ENCODE measurements at places on chromosomes 1 and 21.

DNA sequence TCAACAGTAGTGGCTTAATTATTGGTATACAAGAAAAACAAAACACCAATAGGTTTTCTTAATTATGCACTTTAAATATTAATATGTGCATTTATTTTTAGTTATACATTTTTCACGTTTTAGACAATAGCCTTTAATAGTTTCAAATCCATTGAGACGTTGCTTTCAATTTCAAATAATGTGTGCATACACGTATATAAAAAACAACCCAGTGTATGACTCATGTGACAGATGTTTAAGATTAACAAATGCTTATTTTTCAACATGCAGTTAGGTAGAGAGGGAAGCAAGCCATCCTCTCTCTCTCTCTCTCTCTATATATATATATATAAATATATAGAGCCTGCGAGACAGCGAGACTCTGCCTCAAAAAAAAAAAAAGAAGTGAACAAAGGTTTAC lies 24.3 kb downstream of the EYA3 start:
- DNase-seq, result no peak

- DNase-seq, result no peak
Measured at GRCh38 chr1:24825174-24825573, 79.9 kb downstream of the CLIC4 start.

GRCh38 chr1:5798151-5798730 lies 194.0 kb downstream of the NPHP4 start:
- peak; percentile 16 for DNase-seq

DNA sequence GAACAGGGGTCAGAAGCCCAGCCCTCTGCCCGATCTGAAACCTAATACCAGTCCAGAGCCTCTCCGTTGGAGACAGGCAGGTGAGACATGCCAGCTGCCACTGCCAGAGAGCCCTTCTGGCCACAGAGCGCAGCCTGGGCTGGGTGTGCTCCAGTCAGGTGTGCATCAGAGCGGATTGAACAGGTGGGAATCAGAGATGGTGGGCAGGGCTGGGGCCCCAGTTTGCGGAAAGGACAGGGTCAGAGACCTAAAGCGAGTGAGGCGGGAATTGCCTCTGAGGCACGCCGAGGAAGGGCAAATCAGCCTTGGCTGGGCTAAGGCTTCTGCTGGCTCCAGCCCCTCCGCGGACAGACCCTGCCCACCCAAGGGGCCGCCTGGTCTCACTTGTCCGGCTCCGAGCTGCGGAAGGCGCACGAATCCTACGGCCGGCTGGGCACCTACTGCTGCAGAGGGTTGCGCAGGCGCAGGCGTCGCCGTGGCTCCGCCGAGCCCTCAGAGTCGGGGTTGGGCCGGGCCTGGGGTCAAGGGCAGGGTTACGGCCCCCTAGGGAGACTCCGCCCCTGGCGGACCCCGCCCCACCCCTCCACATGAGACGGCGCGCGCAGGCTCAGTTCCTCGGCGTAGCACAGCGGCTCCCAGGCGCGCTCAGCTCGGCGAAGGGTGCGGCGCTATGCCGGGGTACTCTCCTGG lies 10.3 kb downstream of the CPLANE2 start:
- no peak for DNase-seq

DNA sequence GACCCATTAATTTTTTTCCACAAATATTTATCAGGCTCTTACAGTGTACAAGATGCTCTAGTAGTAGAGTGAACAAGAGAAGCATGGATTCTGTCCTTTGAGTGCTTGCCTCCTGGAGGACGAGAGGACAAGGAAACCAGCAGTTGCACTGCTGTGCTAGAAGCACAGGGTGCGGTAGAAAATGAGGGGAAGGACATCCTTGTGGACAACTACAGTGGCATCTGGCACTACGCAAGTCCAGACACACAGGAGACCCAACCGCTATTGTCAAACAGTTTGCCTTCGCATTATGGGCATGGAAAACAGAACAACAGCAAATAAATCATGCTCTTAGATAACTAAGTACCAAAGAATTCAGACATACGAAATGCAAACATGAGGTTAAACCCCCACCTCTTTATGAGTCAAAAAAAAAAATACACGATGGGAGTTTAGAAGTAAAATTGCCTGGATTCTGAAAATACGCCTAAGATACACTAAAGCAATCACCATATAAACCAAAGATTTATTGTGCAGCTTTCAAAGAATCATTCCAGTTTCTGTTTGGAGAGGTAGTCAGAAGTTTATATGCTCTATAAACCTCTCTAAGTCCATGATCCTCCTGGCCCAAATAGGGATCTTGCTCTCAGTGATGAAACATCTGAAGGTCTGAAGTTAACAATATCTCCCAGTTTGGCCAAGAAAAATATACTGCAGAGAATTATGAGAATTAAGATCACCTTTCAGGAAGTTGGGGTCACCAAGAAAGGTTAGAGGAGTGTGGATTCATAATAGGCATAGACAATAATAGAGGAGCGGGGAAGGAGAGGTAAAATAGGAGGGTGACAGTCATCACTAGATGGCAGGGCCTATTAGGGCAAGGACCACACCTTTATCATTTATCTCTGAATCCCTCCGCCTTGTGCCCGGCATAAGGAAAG lies 307.8 kb downstream of the NFIA start:
- DNase-seq, result no peak

DNA sequence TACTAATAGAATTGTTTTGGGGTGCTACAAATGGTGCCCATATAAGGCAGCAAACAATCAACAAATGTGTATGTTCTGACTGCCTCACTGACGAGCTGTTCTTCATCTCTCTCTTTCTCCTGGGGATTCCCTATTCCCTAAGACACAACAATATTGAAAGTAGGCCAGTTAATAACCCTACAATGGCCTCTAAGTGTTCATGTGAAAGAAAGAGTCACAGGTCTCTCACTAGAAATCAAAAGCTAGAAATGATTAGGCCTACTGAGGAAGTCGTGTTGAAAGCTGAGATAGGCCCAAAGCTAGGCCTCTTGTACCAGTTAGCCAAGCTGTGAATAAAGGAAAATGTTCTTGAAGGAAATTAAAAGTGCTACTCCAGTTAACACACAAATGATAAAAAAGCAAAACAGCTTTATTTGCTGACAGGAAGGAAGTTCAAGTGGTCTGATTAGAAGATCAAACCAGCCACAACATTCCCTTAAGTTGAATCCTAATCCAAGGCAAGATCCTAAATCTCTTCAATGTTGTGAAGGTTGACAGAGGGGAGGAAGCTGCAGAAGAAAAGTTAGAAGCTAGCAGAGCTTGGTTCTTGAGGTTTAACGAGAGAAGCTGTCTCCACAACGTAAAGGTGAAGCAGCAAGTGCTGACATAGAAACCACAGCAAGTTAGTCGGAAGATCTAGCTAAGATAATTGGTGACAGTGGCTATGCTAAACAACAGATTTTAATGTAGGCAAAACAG lies 26.3 kb downstream of the ATP2B4 start:
- peak; percentile 77 for DNase-seq

DNA sequence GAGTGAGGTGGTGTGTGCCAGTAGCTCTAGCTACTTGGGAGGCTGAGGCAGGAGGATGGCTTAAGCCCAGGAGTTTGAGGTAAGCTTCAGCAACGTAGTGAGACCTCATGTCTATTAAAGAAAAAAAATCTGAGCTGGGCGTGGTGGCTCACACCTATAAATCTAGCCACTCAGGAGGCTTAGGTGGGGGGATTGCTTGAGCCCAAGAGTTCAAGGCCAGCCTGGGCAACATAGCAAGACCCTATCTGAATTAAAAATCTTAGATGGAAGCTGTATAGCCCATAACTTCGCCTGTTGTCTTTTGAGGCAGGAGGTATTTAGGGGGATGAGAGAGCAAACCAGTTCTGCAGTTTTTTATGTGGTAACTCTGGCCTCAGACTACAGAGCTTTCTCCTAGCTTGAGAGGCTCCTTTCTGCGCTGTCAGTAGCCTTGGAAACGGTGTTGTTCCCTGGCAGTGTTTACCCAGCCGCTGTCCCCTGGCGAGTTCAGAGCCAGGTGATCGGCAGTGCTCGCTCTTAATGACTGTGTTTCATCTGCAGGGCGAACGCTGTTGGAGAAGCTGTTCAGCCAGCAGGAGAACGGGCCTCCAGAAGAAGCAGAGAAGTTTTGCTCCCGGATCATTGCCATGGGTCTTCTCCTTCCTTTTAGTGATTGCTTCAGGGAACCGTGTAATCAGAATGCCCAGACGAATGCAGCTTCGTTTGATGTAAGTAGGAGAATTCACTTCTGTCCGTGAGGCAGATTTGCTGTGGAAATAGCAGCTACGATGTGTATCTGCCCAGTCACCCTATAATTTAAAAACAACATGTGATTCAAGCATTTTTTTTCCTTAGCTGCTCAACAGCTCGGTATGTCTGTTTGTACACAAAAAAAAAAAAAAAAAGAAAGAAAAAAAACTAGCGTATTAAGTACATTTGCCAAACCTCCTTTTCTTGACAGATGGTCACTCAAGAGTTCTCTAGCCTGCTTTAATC lies 31.2 kb downstream of the FMN2 start:
- no peak for DNase-seq

DNA sequence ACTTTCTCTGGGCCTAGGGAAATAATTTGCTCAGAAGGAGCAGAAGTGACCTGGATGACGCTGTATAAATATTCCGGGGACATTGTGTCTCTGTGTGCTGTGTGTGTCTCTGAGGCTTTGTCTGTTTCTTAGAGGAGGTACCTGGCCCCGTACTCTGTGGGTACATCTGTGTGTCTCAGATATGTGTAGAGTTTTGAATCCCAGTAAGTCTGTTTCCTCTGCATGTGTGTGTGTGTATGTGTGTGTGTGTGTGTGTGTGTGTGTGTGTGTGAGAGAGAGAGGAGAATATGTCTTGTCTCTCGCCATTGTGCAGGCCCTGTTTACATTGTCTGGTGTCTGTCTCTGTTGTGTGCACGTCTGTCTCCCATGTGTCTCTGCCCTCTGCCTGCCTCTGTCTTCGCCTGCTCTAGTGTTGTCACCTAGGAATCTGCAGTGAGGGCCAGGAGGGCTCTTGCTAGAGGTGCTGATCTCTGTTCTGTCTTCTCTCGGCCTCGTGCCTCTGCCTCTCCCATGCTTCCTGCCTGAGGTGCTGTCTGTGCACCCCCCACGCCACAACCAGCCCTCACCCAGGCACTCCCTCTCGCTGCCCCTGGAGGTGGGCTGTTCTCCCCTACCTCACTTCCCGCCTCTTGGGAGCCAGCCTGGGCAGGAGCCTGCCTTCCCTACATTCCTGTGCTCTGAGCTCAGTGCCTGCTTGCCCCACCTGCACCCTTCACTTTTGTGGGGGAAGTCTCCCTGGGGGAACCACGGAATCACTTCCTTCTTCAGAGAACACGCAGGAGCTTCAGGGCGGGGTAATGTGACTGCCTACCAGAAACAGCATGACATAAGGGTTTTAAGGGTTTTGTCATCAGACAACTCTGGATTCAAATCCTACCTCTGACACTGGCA lies 5.9 kb downstream of the MAP7D1 start:
- DNase-seq, result no peak

DNA sequence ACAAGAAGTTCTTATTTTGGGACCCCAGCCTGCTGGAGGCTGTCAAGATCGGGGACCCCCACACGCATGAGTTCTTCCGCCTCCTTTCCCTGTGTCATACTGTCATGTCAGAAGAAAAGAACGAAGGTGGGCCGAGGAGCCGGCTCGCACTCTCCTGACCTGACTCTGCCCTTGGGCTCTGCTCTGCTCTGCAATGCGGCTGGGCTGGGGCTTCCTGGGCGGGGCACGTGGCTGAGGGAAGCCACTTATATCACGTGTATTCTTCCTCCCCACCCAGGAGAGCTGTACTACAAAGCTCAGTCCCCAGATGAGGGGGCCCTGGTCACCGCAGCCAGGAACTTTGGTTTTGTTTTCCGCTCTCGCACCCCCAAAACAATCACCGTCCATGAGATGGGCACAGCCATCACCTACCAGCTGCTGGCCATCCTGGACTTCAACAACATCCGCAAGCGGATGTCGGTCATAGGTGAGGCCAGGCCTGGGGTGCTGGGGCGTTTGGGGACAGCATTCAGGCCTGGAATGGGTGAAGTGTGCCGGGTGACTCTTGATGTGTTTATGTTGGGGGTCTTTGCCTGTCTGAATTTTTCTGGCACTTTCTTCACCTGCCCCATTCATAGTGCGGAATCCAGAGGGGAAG lies 17.6 kb downstream of the ATP8B2 start:
- no peak for DNase-seq

GRCh38 chr1:168786476-168787330 lies 57.7 kb upstream of the DPT start:
- DNase-seq, result no peak

- DNase-seq, result no peak
Measured at GRCh38 chr1:16174261-16174868, 18.5 kb upstream of the EPHA2 start.

DNA sequence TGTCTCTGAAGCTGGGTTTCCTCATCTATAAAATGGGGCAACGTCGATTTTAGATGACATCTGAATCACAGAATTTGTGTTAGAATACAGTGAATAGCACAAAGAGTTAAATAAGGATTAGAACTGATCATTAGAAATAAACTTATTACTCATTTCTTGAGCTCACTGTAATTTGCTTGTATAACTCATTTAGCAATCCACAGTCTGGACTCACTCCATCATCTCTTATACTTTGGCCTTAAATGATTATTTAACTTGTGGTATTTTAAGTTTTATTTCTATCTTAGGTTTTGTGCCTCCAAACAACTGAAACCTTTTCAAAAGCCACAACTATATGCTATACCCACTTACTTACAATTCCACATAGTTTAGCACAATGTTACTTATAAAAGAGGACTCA lies 128.0 kb downstream of the CDC42BPA start:
- DNase-seq, result no peak

DNA sequence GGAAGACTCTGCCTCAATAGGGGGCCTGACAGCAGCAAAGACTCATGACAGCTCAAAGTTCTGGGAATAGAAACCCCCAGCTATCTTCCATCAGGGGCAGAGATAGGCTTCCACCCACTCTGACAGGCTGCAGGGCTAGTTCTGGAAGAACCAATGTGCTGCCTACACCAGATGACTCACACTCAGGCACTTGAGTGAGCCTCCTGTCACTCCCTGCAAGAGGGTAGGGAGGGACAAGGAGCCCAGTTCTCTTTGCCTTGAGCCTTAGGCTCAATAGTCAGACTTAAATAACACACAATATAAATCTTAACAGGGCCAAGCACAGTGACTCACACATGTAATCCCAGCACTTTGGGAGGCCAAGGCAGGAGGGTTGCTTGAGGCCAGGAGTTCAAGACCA lies 386.4 kb downstream of the HHAT start:
- DNase-seq, result peak; percentile 44

- peak; percentile 50 for DNase-seq
Measured at GRCh38 chr1:230868736-230869385, 540 bp upstream of the C1orf198 start.

Data from SK-MEL-5 (cell line).